Right ventricle myocardium superior (tissue), 1 donor: ENCODE measurements at places on chromosomes 16 and 17.

- no peak for DNase-seq
These were observed 68.1 kb downstream of the COG7 start for GRCh38 chr16:23384878-23385277.

DNA sequence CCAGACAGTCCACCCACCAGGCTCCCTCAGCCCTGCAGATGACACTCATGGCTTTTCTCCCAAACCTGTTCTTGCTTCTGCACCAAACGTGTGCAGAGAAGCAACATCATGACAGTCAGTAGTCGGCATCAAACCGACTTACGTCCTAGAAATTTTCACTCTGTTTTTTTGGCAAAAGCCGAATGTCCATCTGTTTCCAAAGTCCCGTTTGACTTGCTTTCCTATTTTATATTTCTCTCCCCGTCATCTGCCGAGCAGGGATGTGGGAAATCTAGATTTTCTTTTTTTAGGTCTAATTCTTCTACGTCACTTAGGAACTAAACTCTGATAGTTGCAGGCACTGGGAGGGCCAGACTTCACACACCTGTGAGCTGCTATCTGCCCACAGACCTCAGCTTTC, 104.9 kb downstream of the RMI2 start:
- DNase-seq, result no peak

GRCh38 chr17:3531266-3532101, 26.1 kb downstream of the TRPV3 start:
- peak; percentile 77 for DNase-seq

DNA sequence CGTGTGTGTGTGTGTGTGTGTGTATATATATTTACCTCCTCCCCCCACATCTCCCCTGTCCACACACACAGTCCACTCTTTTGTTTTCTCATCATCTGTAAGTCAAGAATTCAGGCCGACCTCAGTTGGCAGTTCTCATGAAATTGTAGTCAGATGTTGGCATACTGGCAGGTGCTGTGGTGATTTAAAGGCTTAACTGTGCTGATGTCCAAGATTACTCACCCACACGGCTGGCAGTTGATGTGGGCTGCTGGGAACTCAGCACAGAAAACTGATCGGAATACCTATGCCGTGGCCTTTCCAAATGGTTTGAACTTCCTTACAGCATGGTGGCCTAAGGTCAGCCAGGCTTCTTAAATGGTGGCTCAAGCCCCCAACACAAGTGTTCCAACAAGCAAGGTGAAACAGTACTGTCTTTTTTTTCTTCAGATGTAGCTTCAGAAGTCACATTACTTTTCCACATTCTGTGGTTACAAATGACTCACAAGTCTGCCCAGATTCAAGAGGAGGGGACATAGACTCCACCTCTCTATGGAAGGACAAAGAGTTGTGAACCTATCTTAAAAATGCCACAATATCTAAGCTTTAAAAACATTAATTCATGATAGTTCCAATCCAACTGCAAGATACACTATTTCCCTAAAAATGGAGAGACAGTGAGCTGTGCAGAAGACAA, 198.5 kb upstream of the HS3ST4 start:
- DNase-seq, result no peak
